ENCODE measurements at places on chromosomes 13 and 19. TPM values are rescaled to one million over a fixed set of nuclear protein-coding genes. Genes with fewer than 3 reads are reported as not detected.

DNA sequence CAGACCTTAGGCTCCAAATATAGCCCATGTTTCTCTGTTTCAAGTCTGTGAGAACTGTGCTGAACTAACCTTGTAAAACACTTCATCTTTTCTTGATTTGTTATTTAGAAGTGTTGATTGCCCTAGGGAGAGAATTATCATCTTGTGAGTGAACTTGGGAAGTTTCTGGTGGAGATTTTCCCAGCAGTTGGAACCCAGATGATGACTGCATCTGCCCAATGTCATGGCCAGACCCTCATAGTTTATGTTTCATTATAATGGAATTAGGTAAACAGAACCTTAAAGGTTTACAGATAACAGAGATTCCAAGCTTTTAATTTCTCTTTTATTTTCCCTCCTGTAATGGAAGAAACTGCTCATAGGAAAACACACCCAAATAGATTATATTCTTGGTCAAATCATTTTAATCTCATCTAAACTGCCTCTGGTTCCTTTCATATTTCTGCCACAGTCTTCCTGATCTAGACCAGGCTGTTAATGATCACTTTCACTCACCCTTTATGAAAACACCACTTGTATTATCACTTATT, 569.1 kb downstream of the KCTD12 start:
- no peak for DNase-seq

GRCh38 chr13:25018729-25019115, 77.2 kb upstream of the PABPC3 start:
- DNase-seq: no peak

- no peak for DNase-seq
Measured at GRCh38 chr19:19871932-19872331, 6.2 kb downstream of the ZNF253 start.

- no peak for DNase-seq
Measured at GRCh38 chr19:41910992-41911888, 17.0 kb downstream of the ERFL start.

DNA sequence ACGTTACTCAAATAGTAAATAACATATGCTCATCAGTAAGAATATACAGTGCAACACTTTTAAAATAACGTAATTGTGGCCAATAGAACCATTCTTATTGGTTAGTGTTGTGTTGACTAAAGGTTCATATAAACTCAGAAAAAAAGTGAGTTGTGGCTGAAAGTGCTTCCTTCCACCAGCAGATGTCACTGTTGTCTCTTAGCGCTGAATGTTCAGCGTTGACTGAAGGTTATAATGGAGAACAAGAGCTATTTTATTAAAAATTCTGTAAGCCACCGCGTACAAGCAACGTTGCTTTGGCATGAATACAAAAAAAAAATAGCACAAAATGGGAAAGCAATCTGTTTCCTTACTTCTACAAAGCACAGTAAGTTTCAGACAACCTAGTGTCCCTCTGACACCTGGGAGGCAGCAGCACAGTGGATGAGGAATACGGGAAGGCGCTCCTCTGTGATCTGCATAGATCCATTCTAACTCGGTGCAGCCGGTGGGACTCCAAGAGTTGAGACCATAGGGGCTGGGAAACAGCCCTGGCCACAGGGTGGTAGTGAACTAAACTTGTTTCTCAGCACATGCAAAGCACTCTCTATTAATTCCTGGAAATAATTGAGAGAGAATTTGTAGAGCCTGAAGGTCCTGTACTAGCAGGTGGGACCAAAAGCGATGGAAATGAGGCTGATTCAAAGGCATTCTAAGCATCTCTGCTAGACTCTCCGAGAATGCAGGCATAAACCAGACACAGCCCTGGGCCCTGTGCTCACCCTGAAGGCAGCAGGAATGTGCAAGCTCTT, 23.9 kb upstream of the OXGR1 start:
- DNase-seq: no peak

DNA sequence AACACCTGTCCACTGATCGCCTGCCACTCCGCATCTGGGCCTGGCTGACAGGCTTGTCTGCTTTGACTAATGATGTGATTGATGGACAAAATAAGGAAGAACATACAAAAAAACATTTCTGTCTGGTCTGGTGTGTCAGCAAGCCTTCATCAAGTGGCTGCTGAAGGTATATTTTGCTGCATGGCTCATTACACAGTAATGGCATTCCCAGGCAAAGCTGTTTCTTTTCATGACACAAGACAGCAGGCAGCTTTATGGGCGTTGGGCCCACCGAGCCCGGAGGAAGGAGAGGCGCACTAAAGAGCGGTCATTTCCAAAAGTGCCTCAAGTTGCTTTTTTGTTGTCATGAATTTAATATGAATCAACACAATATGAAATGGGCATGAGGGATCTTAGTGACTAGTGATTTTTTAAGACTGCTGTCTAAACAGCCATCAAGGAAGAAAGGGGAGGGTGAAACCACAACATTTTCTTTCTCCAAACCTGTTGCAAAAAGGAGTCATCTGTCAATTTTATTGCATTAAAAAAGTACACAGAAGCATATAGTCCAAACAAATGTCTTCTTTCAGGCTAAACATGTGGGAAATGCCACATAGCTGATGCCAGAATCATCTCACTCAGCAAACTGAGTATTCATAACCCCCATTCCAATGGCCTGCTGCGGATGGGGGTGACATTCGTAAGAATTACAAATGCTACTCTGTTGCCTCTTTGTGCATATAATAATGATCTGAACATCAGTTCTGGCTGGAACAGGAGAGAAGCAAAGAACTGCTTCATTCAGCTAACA, 476.6 kb downstream of the ZNF536 start:
- DNase-seq: no peak

DNA sequence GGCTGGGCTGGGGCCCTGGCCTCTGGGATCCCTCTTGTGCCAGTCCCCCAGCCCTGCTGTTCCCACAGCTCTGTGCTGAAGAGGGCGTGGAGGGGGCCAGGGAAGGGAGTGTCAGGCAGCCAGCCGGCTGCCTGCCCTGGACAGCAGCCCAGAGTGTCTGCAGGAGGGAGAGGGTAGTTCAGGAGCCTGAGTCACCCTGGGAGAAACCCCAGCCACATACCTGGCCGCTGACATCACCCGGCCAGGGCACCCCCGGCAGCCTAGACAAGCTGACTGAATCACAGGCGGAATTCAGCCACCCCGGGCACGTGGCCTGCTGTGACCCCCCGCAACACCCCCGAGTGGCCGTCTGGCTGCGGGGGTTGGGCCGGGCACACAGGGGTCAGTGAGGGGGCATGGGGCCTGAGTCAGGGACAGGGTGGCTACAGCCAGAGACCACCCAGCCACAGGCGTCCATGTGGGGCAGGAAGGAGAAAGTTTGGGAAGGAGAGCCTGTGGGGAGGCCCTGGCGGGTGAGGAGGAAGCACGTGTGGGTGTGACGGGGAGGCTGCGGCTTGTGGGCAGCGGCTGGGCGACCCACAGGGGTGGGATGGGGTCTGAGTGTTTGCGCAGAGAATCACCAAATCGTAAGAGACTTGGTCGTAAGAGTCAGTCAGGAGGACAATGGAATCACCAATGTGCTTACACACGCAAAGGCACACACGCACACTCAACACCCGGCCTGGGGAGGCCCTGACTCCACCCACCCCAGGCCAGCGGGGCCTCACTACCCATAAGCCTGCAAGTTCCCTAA, 11.9 kb upstream of the FOSB start:
- DNase-seq: peak; percentile 80

- DNase-seq: no peak
Measured at GRCh38 chr19:17326595-17326966, 8.1 kb downstream of the ANO8 start.

- no peak for DNase-seq
Measured at GRCh38 chr13:20456737-20457136, 68.9 kb downstream of the CRYL1 start.

DNA sequence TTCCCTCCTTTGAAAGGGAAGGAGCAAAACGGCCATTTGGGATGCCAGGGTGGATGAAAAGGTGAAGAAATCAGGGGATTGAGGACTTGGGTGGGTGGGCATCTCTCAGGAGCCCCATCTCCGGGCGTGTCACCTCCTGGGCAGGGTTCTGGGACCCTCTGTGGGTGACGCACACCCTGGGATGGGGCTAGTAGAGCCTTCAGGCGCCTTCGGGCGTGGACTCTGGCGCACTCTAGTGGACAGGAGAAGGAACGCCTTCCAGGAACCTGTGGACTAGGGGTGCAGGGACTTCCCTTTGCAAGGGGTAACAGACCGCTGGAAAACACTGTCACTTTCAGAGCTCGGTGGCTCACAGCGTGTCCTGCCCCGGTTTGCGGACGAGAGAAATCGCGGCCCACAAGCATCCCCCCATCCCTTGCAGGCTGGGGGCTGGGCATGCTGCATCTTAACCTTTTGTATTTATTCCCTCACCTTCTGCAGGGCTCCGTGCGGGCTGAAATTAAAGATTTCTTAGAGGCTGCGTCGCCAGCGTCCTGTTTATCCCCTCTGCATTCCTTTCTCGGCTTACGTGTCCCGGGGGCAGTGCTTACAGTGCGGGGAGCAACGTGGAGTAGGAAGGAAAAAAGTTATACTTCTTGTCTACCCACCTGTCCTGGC, 15.2 kb upstream of the S1PR4 start:
- DNase-seq: no peak

- DNase-seq: no peak
Measured at GRCh38 chr19:1577929-1578618, 9.9 kb upstream of the MEX3D start.

DNA sequence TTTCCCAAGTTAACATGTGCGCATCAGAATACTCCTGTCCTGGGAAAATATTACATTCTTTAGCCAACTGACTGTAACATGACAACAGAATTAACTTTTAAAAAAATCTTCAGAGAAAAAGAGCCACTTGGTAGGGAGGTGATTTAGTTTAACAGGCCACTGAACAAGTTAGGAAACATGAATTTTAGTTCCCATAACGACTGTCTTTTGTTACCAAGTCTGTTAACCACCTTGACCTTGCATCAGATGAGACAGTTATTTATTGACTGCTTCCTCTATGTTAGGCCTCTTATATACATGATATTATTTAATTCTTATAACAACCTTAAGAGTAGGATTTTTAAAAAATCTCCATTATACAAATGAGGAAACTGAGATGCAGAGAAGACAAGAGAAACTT, 268.6 kb downstream of the NDFIP2 start:
- no peak for DNase-seq

DNA sequence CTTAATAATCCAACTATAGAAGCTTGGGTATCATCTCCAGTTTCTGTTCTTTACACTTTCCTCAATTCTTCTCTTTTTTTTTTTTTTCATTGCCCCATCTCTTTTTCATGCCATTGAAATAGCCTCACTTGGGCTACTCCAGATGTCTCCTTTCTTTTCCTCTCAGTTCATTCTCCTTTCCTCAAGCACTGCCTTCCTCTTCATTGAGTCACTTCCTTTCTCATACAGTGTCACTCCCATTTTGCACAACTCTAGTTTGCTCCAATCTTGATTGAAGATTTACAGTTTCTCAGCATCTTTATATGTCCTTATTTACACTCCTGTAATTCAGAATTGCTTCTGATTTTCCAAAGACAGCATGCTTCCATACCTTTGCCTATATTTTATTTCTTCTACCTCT, 61.3 kb downstream of the IPO5 start:
- no peak for DNase-seq

GRCh38 chr13:23801141-23801540, 88.1 kb downstream of the MIPEP start:
- no peak for DNase-seq

DNA sequence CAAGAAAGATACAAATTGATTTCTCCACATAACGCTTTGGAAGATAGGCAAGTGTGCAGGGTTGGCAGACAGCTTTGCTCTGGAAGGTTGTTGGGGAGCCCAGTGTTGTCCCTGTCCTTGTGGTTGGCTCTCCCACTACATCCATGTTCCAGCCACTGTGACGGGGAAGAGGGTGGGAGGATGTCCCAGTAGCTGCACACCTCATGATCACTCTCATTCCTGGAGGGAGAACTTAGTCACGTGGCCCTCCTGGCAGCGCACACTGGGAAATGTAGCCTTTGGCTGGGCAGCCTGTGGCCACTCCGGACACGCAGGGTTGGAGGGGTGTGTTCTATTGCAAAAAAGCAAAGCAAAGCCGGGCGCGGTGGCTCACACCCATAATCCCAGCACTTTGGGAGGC, 9.9 kb downstream of the POLD1 start:
- no peak for DNase-seq

DNA sequence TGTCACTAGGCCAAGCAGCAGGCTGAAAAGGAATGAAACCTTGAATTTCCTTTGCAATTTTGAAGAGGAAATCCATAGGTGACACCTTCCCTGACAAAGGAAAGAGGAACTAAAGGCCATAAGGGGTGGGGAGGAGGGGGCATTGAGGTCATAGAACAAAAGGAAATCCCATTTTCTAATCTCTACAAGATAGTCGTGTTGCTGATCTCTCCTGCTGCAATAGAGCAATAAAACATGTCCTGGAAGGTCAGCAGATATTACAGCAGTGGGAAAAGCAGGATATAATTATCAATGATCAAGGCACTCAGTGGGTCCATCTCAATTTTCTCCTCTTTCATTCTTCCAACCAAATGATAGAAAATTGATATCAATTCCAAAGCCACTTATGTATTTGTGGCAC, 20.3 kb upstream of the RAP2A start:
- no peak for DNase-seq

GRCh38 chr19:46155237-46155636, 7.2 kb downstream of the IGFL2 start:
- DNase-seq: no peak

- no peak for DNase-seq
Measured at GRCh38 chr19:848386-848921, 3.6 kb upstream of the ELANE start.

DNA sequence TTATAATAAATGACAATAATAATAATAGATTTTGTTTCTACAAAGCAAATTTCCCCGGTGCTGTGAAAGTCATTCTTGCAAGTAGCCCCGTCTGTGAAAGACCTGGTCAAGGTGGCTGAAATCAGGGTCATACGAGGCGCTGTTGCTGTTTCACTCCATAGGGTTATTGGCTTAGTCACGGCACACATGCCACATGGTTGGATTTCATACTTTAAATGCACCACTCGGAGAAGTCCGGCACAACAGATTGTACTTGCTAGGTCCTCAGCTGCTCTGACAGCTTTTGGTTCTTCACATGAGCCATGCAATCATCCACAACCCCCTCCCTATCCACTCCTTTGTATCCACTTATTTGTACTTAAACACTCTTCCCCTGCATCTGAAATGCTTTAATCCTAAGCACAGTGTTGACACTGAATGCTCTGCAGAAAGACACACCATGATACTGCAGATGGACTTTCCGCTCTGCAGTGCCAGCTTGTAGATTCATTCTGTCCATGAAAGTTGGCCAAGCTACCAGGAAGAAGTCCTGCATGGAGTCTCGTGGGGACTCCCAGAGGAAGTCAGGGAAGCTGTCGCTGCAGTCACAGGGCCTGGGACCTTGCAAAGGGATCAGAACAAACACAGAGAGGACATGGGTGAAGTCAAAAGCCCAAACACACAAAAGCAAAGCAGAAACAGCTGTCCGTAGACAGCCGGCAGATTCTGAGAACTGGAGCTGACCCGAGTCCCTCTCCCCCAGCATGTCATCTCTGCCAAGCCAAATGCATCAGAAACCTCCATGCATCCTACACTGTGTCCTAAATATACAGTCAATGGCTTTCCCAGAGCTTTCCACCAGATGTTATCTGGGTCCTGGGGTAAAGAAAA, 124.6 kb downstream of the COL4A2 start:
- no peak for DNase-seq

- DNase-seq: no peak
Measured at GRCh38 chr13:66305961-66306617, 924.0 kb downstream of the PCDH9 start.

Gene TPT1
- total RNA-seq: 4,976 TPM

Gene HNRNPUL1
- 79.3 TPM for total RNA-seq

Gene RNF225
- not detected for total RNA-seq

Gene CD209
- total RNA-seq: 6.2 TPM

Gene ZFR2
- not detected for total RNA-seq

Gene KLK5
- not detected for total RNA-seq

Gene IL12RB1
- total RNA-seq: 0.63 TPM

Gene FCHO1
- 1.4 TPM for total RNA-seq

Data from urinary bladder (tissue), 4 donors.